ENCODE measurements at places on chromosomes 2 and 18. TPM values are rescaled to one million over a fixed set of nuclear protein-coding genes. Genes with fewer than 3 reads are reported as not detected.
A peak's percentile ranks its signal among the peaks of the same experiment; 100 is the strongest.

Gene CREG2
- total RNA-seq: not detected

Gene MFF
- total RNA-seq: 102 TPM

GRCh38 chr2:231589656-231590055 lies 3.0 kb upstream of the TEX44 start:
- no peaks in the 10 kb centered on the region for H3K4me1 ChIP-seq
- no peak overlapping the region for H3K27ac ChIP-seq
- no peaks in the 10 kb centered on the region for H3K27me3 ChIP-seq
- H3K4me3 ChIP-seq: no peak overlapping the region
- DNase-seq: no peak

Gene CNDP2
- total RNA-seq: 77.6 TPM

GRCh38 chr2:75390169-75390568 lies 170.6 kb downstream of the EVA1A start:
- no peaks in the 10 kb centered on the region for H3K4me1 ChIP-seq
- no peak for DNase-seq
- no peak overlapping the region for H3K4me3 ChIP-seq
- H3K36me3 ChIP-seq: no peaks in the 10 kb centered on the region
- no peak overlapping the region for H3K27ac ChIP-seq
- H3K27me3 ChIP-seq: no peaks in the 10 kb centered on the region

- no peak for DNase-seq
- peaks cover 43% of the 10 kb centered on the region for H3K27me3 ChIP-seq
- no peaks in the 10 kb centered on the region for H3K36me3 ChIP-seq
- no peak overlapping the region for H3K27ac ChIP-seq
These were observed 59.6 kb downstream of the TRPM8 start for GRCh38 chr2:233976690-233977294.

GRCh38 chr2:122182616-122183355 lies 427.3 kb downstream of the TSN start:
- no peak overlapping the region for H3K27ac ChIP-seq
- H3K4me3 ChIP-seq: no peak overlapping the region
- H3K36me3 ChIP-seq: no peaks in the 10 kb centered on the region
- no peak for DNase-seq
- H3K27me3 ChIP-seq: no peaks in the 10 kb centered on the region
- no peaks in the 10 kb centered on the region for H3K4me1 ChIP-seq

- DNase-seq: no peak
- H3K27ac ChIP-seq: no peak overlapping the region
- H3K4me3 ChIP-seq: no peak overlapping the region
- H3K4me1 ChIP-seq: peaks cover 66% of the 10 kb centered on the region
- no peaks in the 10 kb centered on the region for H3K36me3 ChIP-seq
These were observed 8.3 kb upstream of the KLF11 start for GRCh38 chr2:10035053-10035422.

Gene MYO5B
- 1.9 TPM for total RNA-seq

Gene MDH1B
- total RNA-seq: 1.7 TPM

Gene CEBPZ
- total RNA-seq: 28.5 TPM

DNA sequence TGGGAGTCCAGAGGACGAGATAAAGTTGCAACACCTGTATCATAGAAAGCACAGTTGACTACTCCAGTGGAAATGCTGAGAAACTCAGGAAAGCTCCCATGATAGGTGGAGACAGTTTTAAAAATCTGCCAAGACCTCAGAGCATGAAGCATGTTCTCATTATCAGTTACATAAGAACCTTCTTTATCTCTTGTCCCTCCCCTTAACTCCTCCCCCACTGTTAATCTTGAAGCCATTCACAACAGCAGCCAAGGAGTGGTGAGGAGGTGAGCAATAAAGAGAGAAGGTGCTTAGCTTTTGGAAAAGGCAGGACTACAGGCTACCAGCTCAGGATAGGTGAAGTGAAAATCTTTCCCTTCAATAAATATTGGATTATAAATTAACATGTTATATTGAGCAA lies 657.9 kb downstream of the NYAP2 start:
- H3K36me3 ChIP-seq: no peaks in the 10 kb centered on the region
- no peaks in the 10 kb centered on the region for H3K27me3 ChIP-seq
- no peaks in the 10 kb centered on the region for H3K4me1 ChIP-seq
- no peak overlapping the region for H3K4me3 ChIP-seq
- H3K27ac ChIP-seq: no peak overlapping the region

Gene MOGAT1
- 0.46 TPM for total RNA-seq

Gene CNDP1
- total RNA-seq: not detected

Gene LIMS4
- 5.5 TPM for total RNA-seq

Gene PTPRN
- total RNA-seq: not detected

DNA sequence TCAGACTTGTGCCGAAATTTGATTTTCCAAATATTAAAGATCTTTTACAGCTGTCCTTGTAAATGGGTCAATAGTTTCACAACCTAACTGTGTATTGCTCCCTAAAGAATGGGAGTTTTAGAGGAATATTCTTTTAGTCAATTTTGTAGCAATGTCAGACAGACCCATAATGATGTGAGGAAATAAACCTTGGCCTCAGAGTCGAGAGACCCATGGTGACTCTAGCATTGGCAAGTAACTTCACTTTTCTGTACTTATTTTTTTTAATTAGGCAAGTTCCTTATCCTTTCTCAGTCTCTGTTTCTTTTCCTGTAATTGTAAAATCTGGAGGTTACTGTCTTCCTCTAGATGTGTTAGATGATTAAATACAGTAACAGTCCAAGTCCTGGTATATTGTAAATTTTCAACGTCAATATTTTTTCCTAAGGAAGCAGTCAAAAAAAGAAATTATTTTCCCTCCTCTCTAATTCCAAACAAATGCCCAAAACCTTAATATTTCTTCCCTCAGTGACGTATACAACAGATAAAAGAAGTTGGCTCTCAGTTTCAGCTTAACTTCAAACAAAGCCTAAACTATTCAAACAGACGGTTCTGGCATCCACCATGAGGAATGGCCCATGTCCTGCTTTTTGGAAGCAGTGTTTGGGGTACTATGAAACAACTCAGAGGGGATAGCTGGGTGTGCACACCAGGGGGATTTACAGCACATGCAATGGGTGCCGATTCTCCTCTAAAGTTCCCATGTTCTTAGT lies 466.7 kb downstream of the TNS1 start:
- no peak for DNase-seq
- no peaks in the 10 kb centered on the region for H3K4me1 ChIP-seq
- H3K27me3 ChIP-seq: no peaks in the 10 kb centered on the region
- H3K27ac ChIP-seq: no peak overlapping the region
- H3K4me3 ChIP-seq: no peak overlapping the region

Gene C2orf80
- total RNA-seq: not detected

- DNase-seq: no peak
- no peaks in the 10 kb centered on the region for H3K36me3 ChIP-seq
- H3K4me3 ChIP-seq: no peak overlapping the region
- H3K4me1 ChIP-seq: no peaks in the 10 kb centered on the region
- no peak overlapping the region for H3K27ac ChIP-seq
These were observed 103.8 kb upstream of the CDC42EP3 start for GRCh38 chr2:37774976-37775907.

Gene EFHD1
- total RNA-seq: 13.9 TPM

Gene LRRTM1
- total RNA-seq: 0.64 TPM

Gene IL37
- not detected for total RNA-seq

Gene SERPINB11
- total RNA-seq: not detected

DNA sequence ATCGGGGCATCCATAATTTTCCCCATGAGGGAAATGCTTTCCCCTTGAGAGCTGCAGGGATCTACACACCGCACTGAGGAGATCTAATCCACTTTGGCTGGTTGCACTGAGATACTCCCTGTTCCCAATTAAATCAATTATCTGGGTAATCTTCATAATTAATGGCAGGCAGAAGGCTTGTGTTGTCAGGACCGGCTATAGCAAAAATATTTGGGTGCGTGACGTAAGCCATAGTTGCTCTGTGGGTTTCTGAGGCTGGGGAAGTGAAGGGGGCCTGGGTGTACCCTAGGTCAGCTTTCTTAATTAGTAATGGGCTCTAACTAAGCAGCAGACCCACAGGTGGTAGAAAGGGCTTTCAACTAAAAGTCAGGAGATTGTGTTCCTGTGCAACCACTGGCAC lies 62.8 kb upstream of the UPP2 start:
- no peak for DNase-seq
- H3K27me3 ChIP-seq: no peaks in the 10 kb centered on the region
- peaks cover 12% of the 10 kb centered on the region for H3K4me1 ChIP-seq
- H3K4me3 ChIP-seq: no peak overlapping the region
- H3K36me3 ChIP-seq: no peaks in the 10 kb centered on the region

GRCh38 chr2:7780321-7780720 lies 863.1 kb downstream of the RNF144A start:
- DNase-seq: no peak
- H3K36me3 ChIP-seq: no peaks in the 10 kb centered on the region
- no peaks in the 10 kb centered on the region for H3K4me1 ChIP-seq
- no peak overlapping the region for H3K4me3 ChIP-seq

Gene KIF3C
- 3.0 TPM for total RNA-seq

- H3K4me3 ChIP-seq: no peak overlapping the region
- no peaks in the 10 kb centered on the region for H3K4me1 ChIP-seq
- no peaks in the 10 kb centered on the region for H3K36me3 ChIP-seq
- H3K27ac ChIP-seq: no peak overlapping the region
- no peaks in the 10 kb centered on the region for H3K27me3 ChIP-seq
These were observed 615.6 kb upstream of the CDH2 start for GRCh38 chr18:28792404-28793086.

DNA sequence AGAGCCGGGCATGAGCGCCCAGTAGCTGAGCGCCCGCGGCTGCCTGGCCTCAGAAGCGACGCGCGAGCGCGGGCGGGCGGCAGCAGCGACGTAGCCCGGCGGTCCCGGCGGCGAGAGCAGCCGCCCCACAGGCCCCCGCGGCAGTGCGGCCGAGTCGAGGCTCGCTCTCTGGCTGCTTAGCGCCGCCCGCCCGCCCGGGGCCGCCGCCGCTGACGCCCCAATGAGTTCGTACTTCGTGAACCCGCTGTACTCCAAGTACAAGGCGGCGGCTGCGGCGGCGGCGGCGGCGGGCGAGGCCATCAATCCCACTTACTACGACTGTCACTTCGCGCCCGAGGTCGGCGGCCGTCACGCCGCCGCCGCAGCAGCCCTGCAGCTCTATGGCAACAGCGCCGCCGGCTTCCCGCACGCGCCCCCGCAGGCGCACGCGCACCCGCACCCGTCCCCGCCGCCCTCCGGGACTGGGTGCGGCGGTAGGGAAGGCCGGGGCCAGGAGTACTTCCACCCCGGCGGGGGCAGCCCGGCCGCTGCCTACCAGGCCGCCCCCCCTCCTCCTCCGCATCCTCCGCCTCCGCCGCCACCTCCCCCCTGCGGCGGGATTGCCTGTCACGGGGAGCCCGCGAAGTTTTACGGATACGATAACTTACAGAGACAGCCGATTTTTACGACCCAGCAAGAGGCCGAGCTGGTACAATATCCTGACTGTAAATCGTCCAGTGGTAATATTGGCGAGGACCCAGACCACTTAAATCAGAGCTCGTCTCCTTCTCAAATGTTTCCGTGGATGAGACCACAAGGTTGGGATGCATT lies 847 bp downstream of the HOXD8 start:
- peaks cover 99% of the 10 kb centered on the region for H3K27me3 ChIP-seq
- H3K4me1 ChIP-seq: peaks cover 16% of the 10 kb centered on the region
- no peak for DNase-seq
- peak overlapping the region; percentile 46 for H3K4me3 ChIP-seq
- no peaks in the 10 kb centered on the region for H3K36me3 ChIP-seq

Gene LRRFIP1
- 106 TPM for total RNA-seq

DNA sequence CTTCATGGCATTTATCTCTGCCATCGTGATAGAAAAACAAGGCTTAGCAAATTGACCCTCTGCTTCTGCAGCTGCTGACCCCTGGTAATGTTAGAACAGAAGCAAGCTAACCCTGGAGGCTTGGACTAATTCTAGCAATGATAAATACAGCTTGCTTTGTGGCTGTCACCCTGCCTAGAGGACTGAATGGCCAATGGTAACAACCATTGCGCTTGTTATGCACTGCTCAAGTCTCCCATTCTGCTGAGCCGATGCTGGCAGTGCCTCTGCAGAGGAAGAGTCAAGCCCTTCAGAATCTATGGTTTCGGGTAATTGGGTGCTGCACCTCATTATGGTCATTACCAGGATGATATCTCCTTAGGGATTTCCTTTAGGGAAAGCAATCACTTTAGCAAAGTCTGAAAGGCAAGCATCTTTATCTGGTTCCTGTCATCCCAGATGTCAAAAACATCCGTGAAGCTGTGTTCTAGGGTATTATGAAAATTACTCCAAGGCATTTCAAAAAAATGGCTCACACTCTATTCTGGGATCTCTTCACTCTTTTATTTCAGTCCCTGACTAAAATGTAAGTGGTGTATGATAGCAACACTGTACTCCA lies 186.8 kb upstream of the DLGAP1 start:
- no peaks in the 10 kb centered on the region for H3K27me3 ChIP-seq
- DNase-seq: no peak
- H3K36me3 ChIP-seq: no peaks in the 10 kb centered on the region
- H3K4me3 ChIP-seq: no peak overlapping the region

GRCh38 chr2:210955591-210955990 lies 399.2 kb downstream of the CPS1 start:
- H3K27ac ChIP-seq: no peak overlapping the region
- no peak overlapping the region for H3K4me3 ChIP-seq
- no peaks in the 10 kb centered on the region for H3K4me1 ChIP-seq
- DNase-seq: no peak

Gene EVA1A
- 0.81 TPM for total RNA-seq

- H3K27me3 ChIP-seq: no peaks in the 10 kb centered on the region
- no peaks in the 10 kb centered on the region for H3K4me1 ChIP-seq
- no peak overlapping the region for H3K4me3 ChIP-seq
- H3K27ac ChIP-seq: no peak overlapping the region
- H3K36me3 ChIP-seq: no peaks in the 10 kb centered on the region
These were observed 90.3 kb downstream of the OLA1 start for GRCh38 chr2:174158003-174158402.

GRCh38 chr2:96505231-96505889 lies at the start of gene NEURL3:
TSS of gene NEURL3 (minus strand) at chr2:96505357. CDS start at chr2:96505286, 71 bp downstream.
- H3K27me3 ChIP-seq: peaks cover 6% of the 10 kb centered on the region
- H3K36me3 ChIP-seq: no peaks in the 10 kb centered on the region
- DNase-seq: no peak
- no peak within 1 kb of the TSS for H3K4me3 ChIP-seq
- peaks cover 10% of the 10 kb centered on the region for H3K4me1 ChIP-seq

Gene GPR35
- 1.4 TPM for total RNA-seq

Gene MAP4K4
- 82.9 TPM for total RNA-seq

DNA sequence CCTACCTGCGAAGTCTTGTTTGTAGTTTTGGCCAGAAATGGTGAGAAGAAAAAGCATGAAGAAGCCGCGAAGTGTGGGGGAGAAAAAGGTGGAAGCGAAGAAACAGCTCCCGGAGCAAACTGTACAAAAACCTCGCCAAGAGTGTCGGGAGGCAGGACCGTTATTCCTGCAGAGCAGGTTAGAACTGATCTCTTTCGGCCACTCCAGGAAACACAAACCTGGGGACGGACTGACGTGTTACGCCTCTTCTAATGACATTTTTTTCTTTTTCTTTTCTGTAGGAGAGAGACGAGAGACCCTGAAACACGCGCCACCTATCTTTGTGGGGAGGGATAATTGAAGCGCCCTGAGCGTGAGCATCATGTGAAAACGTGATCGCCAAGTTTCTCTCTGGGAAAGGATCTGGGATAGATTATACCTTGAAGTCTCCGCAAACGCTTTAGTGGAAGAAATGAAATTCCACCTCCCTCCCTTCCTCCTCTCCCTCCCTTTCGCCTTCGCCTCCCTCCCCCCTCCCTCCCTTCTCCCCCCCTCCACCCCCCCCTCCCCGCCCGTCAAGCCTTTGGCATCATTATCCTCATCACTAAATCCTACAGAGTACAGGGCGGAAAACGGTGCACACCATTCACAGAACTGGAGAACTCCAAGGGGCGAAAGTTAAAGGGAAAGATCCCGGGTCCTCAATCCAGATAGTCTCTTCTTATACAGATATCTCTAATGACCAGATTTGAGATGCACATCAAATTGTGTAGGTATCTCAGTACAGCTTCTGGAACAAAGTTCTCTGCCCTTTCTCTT lies at the start of gene ZEB2:
ZEB2 (minus strand) TSS at position 186 of the 798 bp plus-strand sequence. CDS start 2,769 bp downstream, outside the sequence.
- H3K4me3 ChIP-seq: peak within 1 kb of the TSS; percentile 85
- H3K4me1 ChIP-seq: peaks cover 14% of the 10 kb centered on the region

Measured in heart right ventricle (tissue), 16 donors.